GM12878 (cell line): ENCODE measurements at places on chromosomes 12 and 14. TPM values are rescaled to one million over a fixed set of nuclear protein-coding genes. Genes with fewer than 3 reads are reported as not detected.
A peak's percentile ranks its signal among the peaks of the same experiment; 100 is the strongest.

DNA sequence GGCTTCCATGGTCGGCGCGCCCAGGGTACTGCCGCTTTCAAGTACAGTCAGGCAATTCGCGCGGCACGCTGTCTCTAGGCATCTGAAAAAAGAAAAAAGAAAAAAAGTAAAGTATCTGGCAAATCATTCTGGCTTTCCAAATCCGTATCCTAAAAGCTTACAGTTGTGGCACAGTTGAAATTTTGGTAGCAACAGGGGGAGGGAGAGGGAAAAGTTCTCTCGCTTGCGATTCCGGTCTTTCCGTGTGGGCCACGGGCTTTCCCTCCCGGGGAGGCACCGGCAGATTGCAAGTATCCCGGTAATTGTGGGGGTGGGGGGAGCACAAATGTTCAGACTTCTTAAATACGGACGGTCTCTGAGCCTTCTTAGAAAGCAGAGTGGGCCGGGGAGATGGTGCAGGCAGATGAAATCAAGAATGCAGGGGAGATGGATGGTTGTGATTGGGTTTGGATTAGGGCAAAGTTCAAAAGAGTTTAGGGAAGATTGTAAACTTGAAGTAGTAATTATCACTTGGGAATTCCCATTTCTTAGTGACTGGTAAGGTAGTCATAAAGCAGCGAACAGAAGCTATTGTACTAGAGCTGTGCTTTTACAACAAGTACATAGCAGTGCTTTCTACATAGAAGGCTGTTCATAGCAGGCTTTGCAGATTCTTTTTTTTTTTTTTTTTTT is 1.2 kb downstream of the SOCS2 start:
- H3K36me3 ChIP-seq = no peaks in the 10 kb centered on the region
- DNase-seq = no peak
- H3K4me1 ChIP-seq = peaks cover 6% of the 10 kb centered on the region; the same call in 1 of the 2 replicates
- H3K27me3 ChIP-seq = peaks cover 11% of the 10 kb centered on the region

GRCh38 chr14:89401761-89402160 is 15.3 kb downstream of the FOXN3 start:
- no peaks in the 10 kb centered on the region for H3K27me3 ChIP-seq
- H3K36me3 ChIP-seq = peaks cover 5% of the 10 kb centered on the region
- H3K4me3 ChIP-seq = no peak overlapping the region
- no peaks in the 10 kb centered on the region for H3K4me1 ChIP-seq
- no peak for DNase-seq

Gene GLT8D2
- polyA plus RNA-seq = 0.43 and 0.80 TPM in 2 replicates

Gene ANKRD33
- not detected in 2 replicates for polyA plus RNA-seq

DNA sequence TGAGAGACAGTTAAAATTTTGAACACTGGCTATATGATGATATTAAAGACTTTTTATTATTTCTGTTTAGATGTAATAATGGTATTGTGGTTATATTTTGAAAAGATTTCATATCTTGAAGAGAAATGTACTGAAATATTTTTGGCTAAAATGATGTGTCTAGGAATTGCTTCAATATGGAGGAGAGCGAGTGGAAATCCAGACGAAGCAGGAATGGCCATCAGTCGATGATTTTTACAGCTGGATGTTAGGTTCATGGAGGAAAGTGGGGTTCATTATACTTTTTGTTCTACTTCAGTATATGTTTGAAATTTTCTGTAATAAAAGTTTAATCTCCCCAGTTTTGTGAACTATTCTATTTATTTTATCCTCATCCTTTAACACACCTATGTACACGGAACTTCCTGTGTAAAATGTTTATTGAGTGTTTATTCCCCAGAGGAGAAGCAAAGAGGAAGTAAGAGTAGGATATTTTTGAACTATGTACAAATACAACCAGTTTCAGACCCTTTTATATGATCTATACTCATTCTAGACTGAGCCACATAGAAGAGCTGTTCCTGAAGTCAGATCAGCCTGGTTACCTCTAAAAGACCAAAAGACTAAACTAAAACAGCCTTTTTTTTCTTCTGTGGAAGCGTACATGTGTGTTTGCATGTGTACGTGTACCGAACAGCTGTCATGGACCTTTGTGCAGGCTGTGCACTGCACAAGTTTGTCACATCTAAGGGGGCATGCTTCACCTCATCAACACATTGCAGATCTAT is 211.0 kb upstream of the NUDT4 start:
- H3K4me3 ChIP-seq = peak overlapping the region; percentile 69; the same call in 1 of the 2 replicates
- H3K27ac ChIP-seq = peak overlapping the region; percentile 88
- no peaks in the 10 kb centered on the region for H3K36me3 ChIP-seq
- peak; percentile 83 for DNase-seq
- H3K4me1 ChIP-seq = peaks cover 32% of the 10 kb centered on the region

Gene SCNN1A
- polyA plus RNA-seq = not detected in 2 replicates
